Mammary epithelial cell (primary cell): ENCODE measurements at places on chromosomes 4 and X.
A peak's percentile ranks its signal among the peaks of the same experiment; 100 is the strongest.

- no peak for DNase-seq
Measured at GRCh38 chr4:34633241-34633640, 1611.1 kb downstream of the ARAP2 start.

GRCh38 chr4:23614284-23614892 lies 275.5 kb downstream of the PPARGC1A start:
- DNase-seq: peak; percentile 0

- peak; percentile 41 for DNase-seq
Measured at GRCh38 chrX:53089224-53089842, 4.6 kb upstream of the KANTR start.

DNA sequence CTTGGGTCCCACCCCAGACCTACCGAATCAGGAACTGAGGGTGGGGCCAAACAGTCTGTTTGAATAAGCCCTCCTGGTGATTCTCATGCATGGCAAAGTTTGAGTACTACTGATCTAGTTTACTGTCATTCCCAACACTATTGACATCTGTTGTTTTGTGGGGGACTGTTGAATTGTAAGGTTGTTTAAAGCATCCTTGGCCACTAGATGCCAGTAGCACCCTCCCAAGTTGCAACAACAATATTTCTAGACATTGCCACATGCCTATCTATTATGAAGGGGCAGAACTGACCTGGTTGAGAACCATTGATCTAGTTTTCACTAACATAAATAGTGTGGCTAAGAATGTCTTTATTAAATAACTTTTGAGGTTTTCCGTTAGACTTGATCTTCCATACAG lies 15.1 kb downstream of the TAF9B start:
- DNase-seq: no peak

DNA sequence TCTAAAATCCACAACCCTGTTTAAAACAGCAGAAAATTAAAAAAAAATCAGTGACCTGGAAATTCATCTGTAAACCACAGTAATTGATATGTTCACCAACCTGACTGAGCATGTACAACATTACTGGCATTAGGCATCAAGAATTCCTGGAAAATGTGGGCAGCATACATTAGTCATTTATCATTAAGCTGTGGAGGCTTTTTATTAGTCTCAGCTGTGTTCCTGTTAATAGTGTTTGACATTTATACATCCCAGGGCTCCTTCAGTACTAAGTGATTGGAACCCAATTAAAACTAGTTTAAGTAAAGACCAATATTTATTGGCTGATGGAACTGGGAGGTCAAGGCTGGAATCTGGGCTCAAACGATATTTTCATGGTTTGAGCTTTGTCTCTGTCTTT lies 227.3 kb upstream of the GIMD1 start:
- DNase-seq: peak; percentile 51

DNA sequence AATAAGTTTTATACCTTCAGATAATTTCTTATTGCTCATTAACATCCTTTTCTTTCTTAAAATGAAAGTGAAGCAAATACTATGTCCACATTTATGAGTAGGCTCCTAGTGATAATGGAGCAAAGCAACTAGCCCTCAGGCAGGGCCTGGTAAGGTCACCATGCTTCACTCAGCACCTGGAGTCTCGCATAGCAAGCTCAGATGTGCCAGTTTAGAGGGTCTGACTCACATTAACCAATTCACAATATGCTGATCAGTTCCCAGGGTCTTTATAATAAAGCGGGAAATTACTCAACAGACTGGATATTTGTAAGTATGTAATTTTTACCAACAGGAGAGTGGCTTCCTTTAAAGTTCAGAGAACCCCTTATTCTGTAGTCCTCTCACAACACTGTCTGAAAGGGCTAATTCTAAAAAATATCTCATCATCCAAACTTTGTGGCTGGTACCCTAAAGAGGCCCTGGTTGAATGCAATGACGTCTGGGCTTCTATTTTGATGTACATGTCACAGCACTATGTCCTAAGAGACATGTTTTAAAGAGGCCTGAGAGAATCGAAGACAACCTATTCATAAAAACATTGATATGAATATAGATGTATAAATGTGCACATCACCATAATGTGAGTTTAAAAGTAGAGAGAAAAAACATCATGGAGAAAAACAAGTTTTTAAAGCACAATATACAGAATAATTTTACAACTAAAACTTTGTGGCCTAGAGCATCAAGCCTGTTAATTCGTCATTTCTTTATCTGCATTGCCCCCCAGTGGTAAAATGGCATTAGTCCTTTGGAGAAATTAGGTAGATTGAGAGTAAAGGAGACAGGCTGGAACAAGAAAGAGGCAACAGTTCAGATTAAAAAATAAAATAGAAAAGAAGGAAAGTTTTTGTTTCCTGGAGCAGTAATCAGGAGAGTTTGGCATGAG lies 44.3 kb downstream of the IL21 start:
- peak; percentile 40 for DNase-seq

- DNase-seq: no peak
Measured at GRCh38 chrX:147803948-147804347, 107.8 kb upstream of the FMR1 start.

DNA sequence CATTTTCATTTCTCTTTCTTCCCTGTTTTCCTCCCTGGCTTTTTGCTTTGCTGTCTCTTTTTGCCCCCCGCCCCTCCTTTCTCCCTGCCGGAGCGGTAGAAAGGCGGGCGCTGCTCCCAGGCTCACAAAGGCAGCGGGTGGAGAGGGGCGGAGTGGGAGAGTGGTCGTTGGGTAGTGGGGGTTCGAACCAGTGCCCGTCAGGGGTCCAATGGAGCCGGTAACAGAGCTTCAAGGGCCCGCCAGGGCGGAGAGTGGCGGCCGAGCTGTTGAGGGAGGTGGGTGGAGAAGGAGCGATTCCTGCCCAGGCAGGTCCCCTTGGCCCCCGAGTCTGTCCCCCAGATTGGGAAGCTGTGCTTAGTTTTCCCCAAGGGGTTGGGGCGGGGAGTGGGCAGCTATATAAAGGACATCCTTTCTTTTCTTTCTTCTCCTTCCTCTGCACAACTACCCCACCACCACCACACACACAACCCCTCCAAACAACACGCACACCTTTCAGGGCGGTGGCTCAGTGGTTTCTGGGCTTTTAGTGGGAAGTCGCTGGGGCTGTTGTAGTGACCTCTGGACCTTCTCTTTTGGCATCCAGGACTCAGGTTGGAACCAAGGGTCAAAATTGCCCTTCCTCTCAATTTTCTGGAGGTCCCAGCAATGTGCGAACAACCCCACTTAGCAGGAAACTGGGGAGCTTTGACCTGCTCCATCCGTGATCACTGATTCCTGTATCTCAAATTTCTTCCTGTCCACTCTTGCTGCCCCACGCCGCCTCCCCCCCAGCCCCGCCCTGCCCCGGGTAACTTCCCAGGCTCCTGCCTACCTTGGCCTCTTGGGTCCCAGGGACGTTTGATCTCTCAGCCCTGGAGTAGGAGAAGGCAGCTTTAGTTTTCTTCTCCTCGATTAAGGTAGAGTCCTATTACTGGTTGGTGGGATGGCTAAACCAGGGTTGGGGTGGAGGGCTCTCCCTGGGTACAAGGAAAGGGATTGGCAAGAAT lies 1.9 kb downstream of the EFNB1 start:
- DNase-seq: no peak

DNA sequence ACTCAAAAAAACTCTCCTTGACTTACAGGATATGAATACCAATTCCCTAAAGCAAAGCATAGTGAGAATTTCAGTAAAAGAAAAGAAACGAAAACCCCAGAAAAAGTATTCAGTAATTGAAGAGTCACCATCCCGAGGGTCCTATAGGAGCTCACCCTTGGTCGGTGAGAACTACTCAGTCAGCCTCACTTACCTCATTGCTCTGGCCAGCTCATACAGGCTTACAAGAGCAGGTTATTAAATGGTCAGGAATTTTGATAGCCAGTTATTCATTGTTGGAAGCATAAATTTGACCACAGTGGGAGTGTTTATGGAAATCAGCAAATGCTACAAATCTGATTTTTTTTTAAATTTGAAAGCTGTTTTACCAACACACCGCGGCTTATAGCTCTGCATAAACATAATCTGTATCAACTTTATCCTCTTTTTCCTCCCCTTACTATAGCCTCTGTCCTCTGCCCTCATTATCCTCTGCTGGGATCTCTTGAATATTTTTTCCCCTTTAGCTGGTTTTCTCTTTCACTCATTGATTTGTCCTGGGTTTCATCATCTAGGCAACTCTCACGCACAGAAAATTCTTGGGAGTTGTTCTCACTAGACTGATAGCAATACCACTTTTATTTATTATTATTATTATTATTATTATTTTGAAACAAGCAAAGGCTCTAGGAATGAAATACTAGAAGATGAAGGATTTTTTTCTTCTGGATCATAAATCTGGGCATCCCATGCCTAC lies 11.0 kb upstream of the CXCL2 start:
- DNase-seq: peak; percentile 92

DNA sequence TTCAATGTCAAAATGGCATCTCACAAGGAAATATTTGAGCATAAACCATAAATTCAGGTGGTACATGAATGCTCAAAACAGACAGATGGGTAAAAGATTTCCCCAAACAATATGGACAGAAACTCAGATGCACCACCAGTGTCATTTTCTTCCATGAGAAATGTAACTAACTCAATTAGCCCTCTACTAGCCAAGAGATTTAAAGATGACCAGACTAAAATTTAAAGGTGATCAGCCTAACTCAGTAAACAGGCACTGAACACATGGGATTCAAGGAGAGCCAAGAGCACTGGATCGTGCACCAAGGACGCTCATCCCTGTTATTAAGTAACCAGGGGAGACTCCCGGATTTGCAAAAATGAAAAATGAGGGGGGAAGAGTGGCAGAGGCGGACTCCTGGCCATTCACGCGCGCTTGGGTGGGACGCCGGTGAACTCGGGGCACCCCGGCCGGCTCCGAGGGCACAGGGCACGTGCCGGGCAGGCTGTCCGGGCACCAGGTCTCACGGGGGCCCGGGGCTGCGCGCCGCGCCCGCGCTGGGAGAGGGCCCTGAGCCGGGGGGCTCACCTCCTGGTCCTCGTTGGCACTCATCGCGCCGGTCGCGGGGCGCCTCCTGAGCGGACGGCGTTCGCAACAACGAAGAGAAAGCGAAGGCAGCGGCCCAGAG lies 490 bp downstream of the RWDD4 start:
- DNase-seq: peak; percentile 28

- peak; percentile 58 for DNase-seq
Measured at GRCh38 chr4:82430964-82431745, 765 bp downstream of the ENOPH1 start.
